ENCODE measurements at places on chromosomes 6 and 20. TPM values are rescaled to one million over a fixed set of nuclear protein-coding genes. Genes with fewer than 3 reads are reported as not detected.

Gene FAM120B
- 15.8 TPM for total RNA-seq

Gene MROH8
- 0.13 TPM for total RNA-seq

Gene C6orf47
- total RNA-seq, result 19.0 TPM

Gene SSTR4
- total RNA-seq, result not detected

Gene CRYBG1
- 4.4 TPM for total RNA-seq

Gene CCN2
- 194 TPM for total RNA-seq

Gene DPPA5
- not detected for total RNA-seq

Gene CNKSR3
- total RNA-seq, result 12.1 TPM

Gene SCUBE3
- total RNA-seq, result 1.4 TPM

Gene DLK2
- total RNA-seq, result not detected

Gene OPRM1
- total RNA-seq, result not detected

Gene OPN5
- not detected for total RNA-seq

Gene SERPINB1
- 39.9 TPM for total RNA-seq

Gene SLC17A4
- not detected for total RNA-seq

Gene TUBB2B
- 287 TPM for total RNA-seq

Gene PTGIS
- total RNA-seq, result 2.7 TPM

Gene KHDRBS2
- not detected for total RNA-seq

Gene HBS1L
- 97.5 TPM for total RNA-seq

Gene SH3BGRL2
- total RNA-seq, result 31.6 TPM

Gene QKI
- 189 TPM for total RNA-seq

Gene ABHD12
- 88.3 TPM for total RNA-seq

Measured in kidney epithelial cell (primary cell).